ENCODE measurements at places on chromosomes 16 and 17. TPM values are rescaled to one million over a fixed set of nuclear protein-coding genes. Genes with fewer than 3 reads are reported as not detected.

CYBA gene
- total RNA-seq: 321 TPM

TEX14 gene
- not detected for total RNA-seq

BRD7 gene
- 29.6 TPM for total RNA-seq

CBFA2T3 gene
- not detected for total RNA-seq

TENT4B gene
- 7.3 TPM for total RNA-seq

C1QTNF1 gene
- 28.3 TPM for total RNA-seq

CRYM gene
- not detected for total RNA-seq

Measured in myometrial cell (primary cell).